Prostate gland (tissue), 2 donors: ENCODE measurements at places on chromosomes 3 and 15. TPM values are rescaled to one million over a fixed set of nuclear protein-coding genes. Genes with fewer than 3 reads are reported as not detected.

- DNase-seq = no peak
Observed at GRCh38 chr3:61627768-61628185, 66.4 kb downstream of the PTPRG start.

- DNase-seq = no peak
Observed at GRCh38 chr3:132804498-132804897, 82.3 kb upstream of the NPHP3 start.

GRCh38 chr3:195693428-195694216 lies 27.2 kb upstream of the MUC20 start:
- DNase-seq = no peak

GRCh38 chr15:65532738-65533051 lies 2.4 kb downstream of the HACD3 start:
- DNase-seq = no peak

- DNase-seq = no peak
Observed at GRCh38 chr3:65963787-65964677, 74.7 kb downstream of the MAGI1 start.

DNA sequence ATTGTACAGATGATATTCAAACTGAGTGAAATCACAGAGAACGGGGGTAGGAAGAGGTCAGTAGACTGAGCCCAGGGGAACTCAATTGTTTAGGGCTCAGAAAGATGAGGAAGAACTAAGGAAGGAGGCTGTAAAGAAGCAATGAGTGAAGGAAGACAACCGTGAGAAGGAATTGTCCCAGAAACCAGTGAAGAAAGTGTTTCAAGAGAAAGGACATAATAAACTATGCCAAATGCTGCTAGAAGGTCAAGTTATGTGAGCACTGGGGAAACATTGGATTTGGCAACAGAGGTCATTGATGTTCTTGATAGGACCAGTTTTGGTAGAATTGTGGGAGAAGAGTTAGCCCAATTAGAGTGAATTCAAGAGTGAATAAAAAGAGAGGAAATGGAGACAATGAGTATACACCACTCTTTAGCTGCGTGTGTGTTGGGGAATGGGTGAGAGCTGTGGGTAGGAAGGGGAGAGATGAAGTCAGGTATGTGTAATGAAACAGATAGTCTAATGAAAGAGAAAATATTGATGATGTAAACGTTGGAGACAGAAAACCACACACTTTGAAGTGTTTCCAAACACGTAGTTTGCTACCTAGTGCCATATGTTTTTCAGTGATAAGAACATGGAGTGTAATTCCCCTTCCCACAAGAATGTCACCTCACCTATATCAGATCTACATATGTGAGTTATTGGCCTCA lies 42.5 kb upstream of the MME start:
- no peak for DNase-seq

DNA sequence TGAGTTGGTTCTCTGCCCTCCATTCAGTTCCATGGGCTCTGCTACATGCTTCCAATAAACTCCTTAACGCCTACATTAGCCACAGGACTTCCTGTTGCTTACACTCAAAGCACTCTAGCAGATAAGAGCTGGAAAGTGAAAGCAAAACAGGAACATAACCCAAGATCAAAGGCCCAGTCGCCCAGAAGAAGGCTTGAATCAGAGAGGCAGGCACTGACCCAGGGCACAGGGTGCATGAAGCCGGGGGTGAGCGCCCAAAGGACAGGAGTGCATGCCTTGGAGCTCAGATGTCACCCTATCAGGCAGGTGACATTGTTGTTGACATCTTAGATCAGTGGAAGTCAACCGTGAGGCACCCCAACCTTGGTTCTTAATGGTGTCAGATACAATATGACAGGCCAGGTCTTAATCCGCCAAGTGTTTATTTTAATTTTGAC lies 235.1 kb downstream of the UACA start:
- no peak for DNase-seq

- DNase-seq = no peak
Observed at GRCh38 chr15:58552505-58553364, 120.9 kb downstream of the LIPC start.

The ZPLD1 gene
- total RNA-seq = 0.28 TPM

The GOLGA6L7 gene
- total RNA-seq = 2.7 TPM
